ENCODE measurements at places on chromosomes 1 and 21.
A peak's percentile ranks its signal among the peaks of the same experiment; 100 is the strongest.

DNA sequence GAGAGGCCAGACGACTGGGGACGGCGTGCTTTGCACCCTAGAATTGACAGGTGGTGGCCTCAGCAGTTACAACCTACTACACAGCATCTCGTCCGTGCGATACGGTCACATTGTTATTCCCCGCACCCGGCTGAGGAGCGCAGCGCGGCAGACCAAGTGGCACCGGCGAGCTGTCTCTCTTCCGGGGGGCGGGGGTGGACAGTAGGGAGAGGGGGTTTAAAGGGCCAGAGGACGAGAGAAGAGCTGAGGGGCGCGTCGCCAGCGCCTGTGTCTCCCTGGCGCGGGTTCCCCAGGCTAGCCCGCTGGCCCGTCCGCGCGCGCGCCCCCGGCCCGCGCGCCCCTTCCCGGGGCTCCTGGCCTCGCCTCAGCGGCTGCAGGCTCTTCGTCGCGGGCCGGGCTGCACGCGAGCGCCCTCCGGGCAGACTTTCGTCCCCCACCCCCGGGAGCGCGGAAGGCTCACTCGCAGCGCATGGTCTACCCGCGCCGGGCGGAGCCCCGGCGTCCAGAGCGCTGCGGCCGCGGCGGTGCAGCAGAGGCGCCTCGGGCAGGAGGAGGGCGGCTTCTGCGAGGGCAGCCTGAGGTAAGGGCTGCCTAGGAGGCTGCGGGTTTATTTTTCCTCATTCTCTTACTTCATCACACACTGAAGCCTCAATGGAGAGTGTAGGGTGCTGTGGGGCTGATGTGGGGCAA lies at the start of gene PDE4B:
PDE4B (plus strand) TSS at position 227 of the 690 bp plus-strand sequence.
- DNase-seq: peak; percentile 32

DNA sequence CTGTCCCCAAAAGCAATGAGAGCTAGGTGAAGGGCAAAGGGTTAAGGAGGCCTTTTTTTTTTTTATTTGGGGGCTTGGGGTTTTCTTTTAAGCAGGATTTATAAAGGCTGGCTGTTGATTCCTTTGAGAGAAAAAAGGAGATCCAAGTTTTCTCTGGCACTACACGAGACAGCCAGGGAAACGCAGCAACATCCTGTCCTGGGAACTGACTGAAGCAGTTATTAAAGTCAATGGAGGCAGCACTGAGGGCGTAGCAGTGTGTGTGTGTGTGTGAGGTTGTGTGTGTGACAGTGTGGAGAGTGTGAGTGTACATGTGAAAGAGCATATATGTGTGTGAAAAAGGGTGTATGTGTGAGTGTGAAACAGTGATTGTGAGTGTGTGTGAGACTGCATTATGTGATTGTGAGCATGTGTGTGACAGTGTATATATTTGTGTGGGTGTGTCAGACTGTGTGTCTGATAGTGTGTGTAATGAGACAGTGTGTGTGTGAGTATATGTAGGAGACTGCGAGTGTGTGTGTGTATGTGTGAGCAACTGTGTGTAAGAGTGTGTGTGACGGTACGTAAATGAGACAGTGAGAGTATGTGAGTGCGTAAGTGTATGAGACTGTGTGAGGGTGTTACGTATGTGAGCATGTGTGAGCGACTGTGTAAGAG lies 65.9 kb upstream of the TIAM1 start:
- DNase-seq: no peak

GRCh38 chr1:212255705-212256307 lies 29.4 kb upstream of the PPP2R5A start:
- peak; percentile 52 for DNase-seq

GRCh38 chr1:228370941-228371740 lies 35.5 kb downstream of the TRIM11 start:
- DNase-seq: no peak

All from hematopoietic multipotent progenitor cell treated with erythropoietin and hydrocortisone succinate and interleukin-3 and kit ligand, for 6 days (in vitro differentiated cells).